Left lung (tissue), 14 donors: ENCODE measurements at places on chromosomes 4 and X.

DNA sequence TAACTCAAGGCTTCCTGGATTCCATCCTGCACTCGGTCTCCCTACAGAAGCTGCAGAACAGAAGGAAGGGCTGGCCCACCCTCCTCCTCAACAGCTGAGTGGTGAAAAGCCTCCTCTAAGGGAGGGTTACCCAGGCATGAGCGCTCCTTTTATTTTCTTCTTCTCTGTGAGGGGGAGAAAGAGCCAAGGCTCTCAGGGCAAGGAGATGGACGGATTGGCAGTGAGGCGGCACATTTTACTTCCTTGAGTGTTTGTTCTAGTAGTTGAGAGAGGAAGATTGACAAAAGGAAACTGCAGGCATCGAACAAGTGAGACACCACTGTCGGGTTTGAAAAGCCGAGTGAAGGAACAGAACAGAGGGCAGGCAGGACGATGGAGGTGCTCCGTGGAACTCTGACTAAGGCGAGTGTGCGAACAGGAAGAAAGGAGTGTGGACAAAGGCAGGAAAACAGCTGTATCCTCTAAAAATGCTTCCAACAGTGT lies 38.4 kb upstream of the STS start:
- DNase-seq = no peak
- H3K4me3 ChIP-seq = no peak overlapping the region
- no peaks in the 10 kb centered on the region for H3K27me3 ChIP-seq
- no peaks in the 10 kb centered on the region for H3K36me3 ChIP-seq
- peaks cover 15% of the 10 kb centered on the region for H3K4me1 ChIP-seq

- no peaks in the 10 kb centered on the region for H3K4me1 ChIP-seq
- H3K27ac ChIP-seq = peak overlapping the region; percentile 82
- peak; percentile 85 for DNase-seq
- H3K4me3 ChIP-seq = peak overlapping the region; percentile 32
- no peaks in the 10 kb centered on the region for H3K27me3 ChIP-seq
These were observed 78.1 kb downstream of the RLIM start for GRCh38 chrX:74536152-74536831.

GRCh38 chr4:153541456-153542096 lies 75.4 kb downstream of the TMEM131L start:
- no peak overlapping the region for H3K27ac ChIP-seq
- no peak for DNase-seq
- no peaks in the 10 kb centered on the region for H3K36me3 ChIP-seq

DNA sequence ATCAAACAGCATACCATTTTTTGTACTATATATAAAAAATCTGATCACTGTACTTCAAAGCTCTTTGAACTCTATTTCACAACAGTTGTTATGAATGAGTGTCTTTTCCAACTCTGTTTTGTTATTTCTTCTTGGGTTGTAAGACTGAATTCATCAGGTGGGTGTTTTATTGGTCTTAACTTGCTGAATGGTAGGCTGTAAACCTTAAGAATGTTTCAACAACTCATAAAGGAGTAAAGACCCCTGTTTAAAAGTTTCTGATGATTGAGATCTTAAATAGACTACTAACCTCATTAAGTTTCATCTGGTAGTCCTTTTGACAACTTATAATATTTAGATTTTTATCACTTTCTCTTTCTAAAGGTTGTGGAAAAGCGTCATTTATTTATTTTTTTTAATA lies 18.4 kb upstream of the STAG2 start:
- no peaks in the 10 kb centered on the region for H3K27me3 ChIP-seq
- no peaks in the 10 kb centered on the region for H3K4me1 ChIP-seq
- no peak overlapping the region for H3K27ac ChIP-seq
- no peak for DNase-seq
- H3K36me3 ChIP-seq = no peaks in the 10 kb centered on the region

DNA sequence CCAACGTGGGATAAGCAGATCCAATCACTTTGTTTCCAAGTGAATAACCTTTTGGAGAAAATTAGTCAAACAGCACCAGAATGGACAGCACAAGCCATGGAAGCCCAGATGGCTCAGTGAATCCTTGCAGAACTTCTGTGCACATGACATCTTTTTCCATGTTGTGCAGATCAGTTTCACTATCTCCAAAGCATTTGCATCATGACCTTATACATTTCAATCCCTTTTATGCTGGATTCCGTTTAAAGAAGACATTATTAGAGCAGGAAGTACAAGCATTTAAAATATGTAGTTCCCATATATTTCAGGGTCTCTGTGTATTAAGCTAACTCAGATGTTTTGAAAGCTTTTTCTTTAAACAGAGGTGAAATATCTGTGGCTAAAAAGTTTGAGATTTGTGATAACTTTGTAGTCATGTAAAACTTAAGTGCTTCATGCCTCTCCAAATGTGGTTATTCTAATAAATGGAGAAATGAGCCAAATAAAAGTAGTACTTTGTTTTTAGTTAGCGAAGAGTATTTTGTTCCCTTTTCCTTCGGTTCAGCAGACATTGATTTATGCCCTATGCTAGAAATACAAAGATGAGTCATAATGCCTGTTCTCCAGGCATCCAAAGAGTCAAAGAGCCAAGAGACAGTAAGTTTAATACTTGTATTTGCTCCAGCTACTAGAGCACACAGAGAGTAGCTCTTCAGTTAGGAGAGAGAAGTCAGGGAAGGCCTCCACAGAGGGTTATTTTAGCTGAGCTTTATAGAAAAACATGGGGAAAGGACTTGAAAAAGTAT lies 39.0 kb downstream of the PLAC8 start:
- no peaks in the 10 kb centered on the region for H3K36me3 ChIP-seq
- peak overlapping the region; percentile 2 for H3K27ac ChIP-seq

DNA sequence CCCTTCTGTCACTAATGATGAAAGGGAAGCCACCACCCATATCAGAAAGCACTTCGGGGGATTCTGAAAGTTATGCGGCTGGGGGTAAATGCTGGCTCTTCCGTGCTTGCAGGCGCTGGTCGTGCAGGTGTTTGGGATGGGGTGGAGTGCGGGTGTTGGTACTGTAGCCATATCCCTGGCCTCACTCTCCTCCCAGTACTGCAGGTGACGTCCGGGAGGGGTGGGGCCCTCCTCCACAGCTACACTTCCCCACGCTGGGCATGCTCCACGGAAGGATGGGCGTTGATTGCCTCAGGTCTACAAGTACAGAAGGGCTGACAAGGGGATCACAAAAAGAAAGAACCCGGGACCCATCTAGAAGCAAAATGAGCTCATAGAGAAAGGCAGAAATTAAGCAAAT lies 48.6 kb upstream of the CLDN24 start:
- no peak overlapping the region for H3K27ac ChIP-seq
- H3K36me3 ChIP-seq = no peaks in the 10 kb centered on the region
- no peak for DNase-seq
- no peaks in the 10 kb centered on the region for H3K4me1 ChIP-seq
- no peaks in the 10 kb centered on the region for H3K27me3 ChIP-seq
